Neural crest cell (in vitro differentiated cells): ENCODE measurements at places on chromosomes 16 and 17. TPM values are rescaled to one million over a fixed set of nuclear protein-coding genes. Genes with fewer than 3 reads are reported as not detected.
A peak's percentile ranks its signal among the peaks of the same experiment; 100 is the strongest.

GRCh38 chr17:8985054-8985701, 19.7 kb upstream of the PIK3R5 start:
- DNase-seq = no peak

GRCh38 chr17:29059281-29059680, 16.3 kb downstream of the PIPOX start:
- DNase-seq = no peak

- peak; percentile 32 for DNase-seq
These were observed 611 bp downstream of the SMARCE1 start for GRCh38 chr17:40646791-40647623.

DNA sequence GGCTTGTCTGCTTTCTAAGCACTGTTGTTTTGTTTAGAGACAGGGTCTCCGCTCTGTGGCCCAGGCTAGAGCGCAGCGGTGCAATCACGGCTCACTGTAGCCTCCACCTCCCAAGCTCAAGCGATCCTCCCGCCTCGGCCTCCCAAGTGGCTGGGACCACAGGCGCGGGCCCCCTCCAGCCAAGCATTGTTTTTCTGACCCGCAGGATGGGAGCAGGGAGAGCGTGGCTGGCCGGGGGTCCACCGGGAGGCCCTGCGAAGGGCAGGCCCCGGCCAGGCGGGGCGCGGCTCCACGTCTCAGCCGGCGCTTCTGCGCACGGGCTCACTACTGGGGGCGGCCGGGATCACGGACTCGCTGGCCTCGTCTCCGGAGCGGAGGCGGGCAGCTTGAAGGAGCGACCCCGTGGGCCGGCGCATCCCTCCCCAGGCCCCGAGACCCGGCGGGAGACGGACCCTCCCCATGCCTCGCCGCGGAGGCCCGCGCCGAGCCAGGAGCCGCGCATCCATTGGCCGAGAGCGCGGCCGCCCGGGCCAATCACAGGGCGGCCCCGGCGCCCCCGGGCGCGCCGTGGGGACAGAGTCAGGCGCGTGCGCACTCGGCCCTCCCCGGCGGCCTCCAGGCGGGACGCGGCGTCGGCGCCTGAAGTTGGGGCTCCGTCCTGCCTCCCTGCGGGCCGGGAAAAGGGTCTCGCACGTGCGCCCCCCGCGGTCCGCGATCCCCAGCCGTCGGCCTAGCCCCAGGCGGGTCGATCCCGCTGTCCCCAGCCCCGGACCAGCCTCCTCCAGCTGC, 24.9 kb downstream of the ACTG1 start:
- DNase-seq = peak; percentile 74

GRCh38 chr17:33519692-33520091, 226.6 kb upstream of the ASIC2 start:
- DNase-seq = no peak

DNA sequence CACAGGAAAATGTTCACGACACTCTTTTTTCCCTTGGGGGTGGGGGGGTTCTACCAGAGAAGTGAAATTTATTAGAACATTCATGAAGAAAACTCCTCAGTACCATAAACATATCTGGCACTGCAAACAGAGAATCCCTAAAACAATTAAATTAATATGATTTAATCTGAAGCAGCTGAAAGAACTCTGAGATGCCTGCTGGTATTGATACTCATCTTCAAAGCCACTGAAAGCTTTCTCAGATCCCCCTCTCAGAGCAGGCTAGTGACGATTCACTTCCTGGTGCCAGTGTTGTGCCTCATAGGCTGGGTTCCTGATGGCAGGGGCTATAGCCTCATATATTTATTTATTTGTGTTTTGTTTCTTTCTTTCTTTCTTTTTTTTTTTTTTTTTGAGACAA, 52.7 kb downstream of the MYH10 start:
- DNase-seq = no peak

DNA sequence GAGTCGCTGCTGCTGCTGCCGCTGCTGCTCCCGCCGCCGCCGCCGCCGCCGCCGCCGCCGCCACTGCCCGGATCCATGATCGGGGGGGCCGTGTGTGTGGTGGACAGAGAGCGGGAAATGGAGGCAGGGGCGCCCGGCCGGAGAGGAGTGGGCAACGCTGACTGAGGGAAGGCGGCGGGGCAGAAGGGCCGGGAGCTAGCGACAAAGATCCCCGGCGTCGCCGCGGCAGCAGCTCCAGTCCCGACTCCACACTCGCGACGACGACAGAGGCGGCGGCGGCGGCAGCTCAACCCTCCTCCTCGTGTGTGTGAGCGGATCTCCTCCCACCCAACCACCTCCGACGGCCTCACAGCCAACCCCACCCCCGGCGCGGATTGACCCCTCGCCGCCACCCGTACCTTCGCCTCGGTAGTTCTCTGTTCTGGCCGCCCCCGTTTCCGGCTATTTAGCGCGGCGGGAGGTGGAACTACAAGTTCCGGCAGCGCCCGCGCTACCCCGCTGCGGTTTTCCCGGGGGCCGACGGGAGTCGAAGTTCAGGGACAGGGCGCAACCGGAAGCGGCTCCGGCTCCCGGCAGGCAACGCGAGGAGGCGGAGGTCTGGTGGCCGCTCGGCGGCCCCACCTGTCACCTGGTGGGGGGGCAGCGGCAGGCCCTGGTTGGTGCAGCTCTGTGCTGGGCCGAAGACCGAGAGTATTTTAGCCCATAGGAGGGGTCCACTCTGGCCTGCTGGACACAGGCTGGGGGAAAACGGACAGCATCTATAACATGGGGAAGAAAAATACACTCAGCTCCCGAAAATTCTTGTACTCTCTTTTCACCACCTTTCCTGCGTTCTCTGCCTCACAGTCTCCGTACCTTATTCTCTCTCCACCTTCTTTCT, at the start of gene GSPT1:
GSPT1 (minus strand) TSS at position 313 of the 880 bp plus-strand sequence; CDS start at position 77, 236 bp downstream.
- DNase-seq = peak; percentile 99

GRCh38 chr16:54403580-54403979, 117.0 kb upstream of the IRX3 start:
- DNase-seq = no peak

GRCh38 chr16:75080205-75081029, 36.2 kb downstream of the LDHD start:
- DNase-seq = no peak

- no peak for DNase-seq
These were observed 1.4 kb downstream of the WIPI1 start for GRCh38 chr17:68455901-68456338.

DNA sequence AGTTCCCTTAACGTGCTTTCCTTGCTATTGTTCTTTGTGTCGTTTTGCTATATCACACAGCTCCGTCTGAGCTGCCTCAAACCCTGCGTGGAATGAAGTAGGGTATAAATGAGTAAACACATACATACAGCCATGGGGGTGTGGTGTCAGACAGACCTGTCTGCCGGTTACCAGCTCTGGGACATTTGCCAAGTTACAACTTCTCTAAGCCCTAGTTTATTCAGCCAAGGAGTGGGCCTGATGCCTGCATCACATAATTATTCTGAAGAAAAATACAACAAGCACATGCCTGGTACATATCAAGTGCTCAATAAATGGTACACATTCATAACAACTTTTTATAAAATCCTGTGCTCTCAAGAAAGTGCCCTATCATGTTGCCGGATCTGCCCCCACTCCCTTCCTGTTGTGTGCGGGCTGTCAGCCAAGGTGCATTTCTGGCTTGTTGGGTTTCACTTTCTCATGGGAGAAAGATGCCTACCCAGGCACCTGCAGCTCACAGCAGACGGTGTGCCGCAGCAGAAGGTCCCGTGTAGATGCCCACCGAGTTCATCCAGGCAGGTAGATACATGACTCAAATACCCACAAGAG, 30.5 kb downstream of the SMPD3 start:
- no peak for DNase-seq

DNA sequence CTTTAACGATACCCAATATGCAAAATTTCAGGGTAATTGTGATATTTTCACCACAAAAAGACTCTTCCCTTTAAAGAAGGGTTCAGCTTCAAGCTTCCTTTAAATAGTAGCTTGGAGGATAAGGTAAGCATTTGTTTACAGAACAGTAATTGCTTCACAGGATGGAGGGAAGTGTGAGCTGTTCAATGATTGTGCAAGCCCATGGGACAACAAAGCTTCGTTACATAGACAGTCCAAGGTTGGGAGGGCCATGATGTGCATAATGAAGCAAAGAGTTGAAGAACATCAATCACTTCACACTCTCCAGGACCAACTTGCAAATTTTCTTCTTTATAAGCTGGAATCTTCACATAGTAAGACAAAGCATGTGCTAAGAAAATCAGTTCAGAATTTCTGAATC, 145.0 kb upstream of the ASIC2 start:
- DNase-seq = no peak

- no peak for DNase-seq
These were observed 45.7 kb downstream of the OMG start for GRCh38 chr17:31251105-31251969.

DNA sequence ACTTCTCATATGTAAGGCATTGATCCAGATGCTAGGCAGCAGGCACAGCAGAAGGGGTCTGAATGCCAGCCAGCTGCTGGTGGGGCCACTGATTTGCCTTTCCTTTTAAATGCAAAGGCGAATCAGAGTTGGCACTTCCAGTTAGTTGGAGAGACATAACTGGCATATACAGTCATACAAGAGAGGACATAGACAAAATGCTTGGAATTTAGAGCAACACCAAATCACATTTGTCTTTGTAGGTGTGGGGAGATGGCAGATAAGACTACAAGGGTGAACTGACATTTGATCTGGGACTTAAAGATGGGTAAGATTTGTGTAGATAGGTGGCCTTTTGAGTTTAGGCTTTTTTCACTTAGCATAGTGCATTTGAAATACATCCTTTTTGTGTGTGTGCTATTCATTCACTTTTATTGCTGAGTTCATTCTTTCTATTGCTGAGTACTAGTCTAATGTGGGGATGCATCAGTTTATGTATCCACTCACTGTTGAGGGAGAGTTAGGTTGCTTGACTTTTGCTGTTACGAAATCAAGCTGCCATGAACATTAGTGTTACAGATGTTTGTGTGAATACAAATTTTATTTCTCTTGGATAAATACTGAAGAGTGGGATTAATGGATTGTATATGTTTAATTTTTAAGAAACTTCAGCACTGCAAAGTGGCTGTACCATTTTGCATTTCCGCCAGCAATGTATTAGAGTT, 74.1 kb downstream of the SPECC1 start:
- DNase-seq = no peak

DNA sequence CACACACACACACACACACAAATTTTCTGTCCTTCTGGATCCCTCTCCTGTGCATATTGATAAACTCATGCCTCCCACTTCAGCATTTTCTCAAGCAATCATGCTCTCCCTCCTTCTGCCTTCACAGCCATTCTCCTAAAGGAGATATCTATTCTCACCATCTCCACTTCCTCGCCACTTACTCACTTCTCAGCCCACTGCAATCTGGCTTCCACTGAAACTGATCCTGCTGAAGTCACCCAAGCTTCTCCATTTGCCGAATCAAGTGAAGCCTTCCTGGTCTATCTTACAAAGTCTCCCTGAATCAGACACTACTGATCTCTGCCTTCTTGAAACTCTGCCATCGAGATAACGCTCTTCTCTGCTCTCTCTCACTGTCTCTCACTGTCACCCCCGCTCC, 54.0 kb upstream of the GNAO1 start:
- no peak for DNase-seq

GRCh38 chr16:50213939-50214519, 52.3 kb upstream of the ADCY7 start:
- no peak for DNase-seq

DNA sequence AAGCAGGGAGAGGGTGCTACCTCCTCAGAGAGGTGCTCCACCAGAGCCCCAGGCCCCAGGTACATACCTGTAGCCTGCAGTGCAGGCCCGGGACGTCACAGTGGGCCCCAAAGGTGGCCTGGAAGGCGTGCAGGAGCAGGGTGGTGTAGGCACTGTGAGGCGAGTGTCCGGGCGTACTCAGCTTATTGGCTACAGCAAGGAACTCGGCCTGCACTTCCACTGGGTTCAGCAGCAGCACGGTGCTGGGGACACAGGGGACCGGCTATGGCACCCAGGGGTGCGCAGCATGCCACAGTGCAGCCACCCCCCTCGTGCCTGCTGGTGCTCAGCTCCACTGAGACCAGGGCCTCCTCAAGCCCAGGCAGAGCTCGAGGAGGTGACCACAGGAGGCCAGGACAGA, 23.2 kb upstream of the PIK3R6 start:
- no peak for DNase-seq

DNA sequence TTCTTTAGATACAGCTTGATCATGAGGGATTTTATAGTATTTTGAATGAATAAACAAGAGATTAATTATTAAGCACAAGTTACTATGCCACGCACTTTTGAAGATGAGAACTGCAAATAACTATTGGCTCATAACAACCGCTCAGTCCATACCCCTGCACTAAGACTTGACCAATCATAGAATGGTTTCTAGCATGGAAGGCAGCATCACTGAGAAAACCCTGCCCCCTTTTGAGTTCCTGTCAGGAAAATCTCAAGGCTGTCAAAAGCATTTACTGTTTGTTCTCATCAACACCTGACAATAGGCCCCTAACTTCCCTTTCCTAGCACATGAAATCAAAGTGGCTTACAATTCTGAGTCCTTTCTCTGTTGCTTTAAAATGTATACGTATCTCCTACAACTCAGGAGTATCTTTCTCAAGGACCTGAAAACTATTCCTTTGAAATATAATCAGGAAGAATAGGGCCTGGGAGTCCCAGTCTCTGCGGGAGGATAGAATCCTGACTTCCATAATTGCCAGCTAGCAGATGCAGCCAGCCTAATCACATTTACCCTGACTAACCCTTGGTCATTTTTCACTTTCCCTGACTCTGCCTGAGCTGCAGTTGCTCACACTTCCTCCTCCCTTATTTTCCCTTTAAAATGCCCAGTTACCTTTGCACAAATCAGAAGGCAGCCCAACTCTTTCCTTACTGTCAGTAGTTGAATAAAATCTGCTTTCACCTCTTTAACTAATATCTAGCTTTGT, 9.1 kb upstream of the MMD start:
- no peak for DNase-seq

DNA sequence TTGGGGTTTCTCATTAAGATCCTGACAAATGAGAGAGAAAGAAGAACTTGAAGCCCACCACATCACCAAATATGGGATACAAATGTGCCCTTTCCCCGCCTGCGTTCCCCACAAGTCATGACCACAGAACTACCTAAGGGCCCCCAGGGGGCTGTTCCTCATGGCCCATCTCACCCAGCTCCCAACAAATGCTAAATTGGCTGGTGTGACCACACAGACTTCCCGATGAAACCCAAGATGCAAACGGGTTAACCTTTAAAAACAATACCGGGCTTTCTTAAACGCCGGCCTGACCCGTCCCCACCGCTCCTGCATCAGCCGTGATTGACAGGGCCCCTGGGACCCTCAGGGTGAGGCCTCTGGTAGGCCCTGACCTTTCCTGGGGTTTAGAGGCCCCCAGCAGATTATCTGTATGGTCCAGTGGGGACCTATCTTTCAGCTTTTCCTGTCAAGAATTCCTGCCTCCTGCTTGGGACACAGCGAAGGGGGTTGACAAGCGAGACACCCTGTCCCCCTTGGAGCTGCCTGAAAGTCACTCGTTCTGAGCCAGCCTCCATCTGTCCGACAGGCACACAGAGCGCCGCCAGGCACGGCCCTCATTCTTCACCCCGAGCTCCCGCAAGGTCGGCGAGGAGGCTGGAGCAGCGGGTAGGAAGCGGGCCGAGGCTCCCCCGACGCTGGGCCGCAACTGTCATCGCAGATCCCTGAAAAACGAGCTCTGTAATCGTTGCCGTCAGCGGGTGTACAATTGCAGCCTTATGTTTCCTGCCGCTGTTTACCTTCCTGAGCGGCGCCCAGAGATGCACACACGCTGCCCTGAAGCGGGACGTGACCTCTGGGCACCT, 300.1 kb downstream of the FOXL1 start:
- DNase-seq = peak; percentile 20

The TEX19 gene
- total RNA-seq = 0.20 and 0.23 TPM in 2 replicates

The C16orf96 gene
- 0.30 and 0.32 TPM in 2 replicates for total RNA-seq

The KRTAP3-1 gene
- total RNA-seq = not detected in 2 replicates

The FBXO39 gene
- total RNA-seq = not detected in 2 replicates

The TUBB3 gene
- total RNA-seq = 518 and 541 TPM in 2 replicates

The SLC4A1 gene
- not detected in 2 replicates for total RNA-seq
